Stimulated activated CD4-positive, alpha-beta T cell treated with anti-CD3 and anti-CD28 coated beads, Interleukin-1b, Interleukin-23, amount 100 ng/mL, for 1 hour (primary cell): ENCODE measurements at places on chromosomes 2 and 18.

DNA sequence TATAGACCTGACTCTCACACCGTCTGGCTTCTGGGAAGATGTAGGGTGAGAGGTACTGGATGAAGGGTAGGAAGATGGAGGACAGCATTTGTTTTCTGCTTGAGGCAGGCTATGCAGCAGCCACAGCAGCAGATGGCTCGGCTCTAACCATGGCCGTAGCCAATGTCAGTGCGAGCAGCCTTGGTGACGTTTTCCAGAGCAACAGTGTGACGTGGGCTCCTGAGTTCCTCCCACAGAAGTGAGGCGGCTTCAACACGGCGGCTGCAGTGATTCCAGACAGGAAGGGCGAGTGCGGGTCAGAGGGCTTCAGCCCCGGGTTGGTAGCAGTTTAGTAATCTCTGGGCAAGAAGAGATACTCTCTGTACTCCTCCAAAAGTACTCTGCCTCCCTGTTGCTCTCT is 133.0 kb upstream of the MYT1L start:
- DNase-seq, result no peak

- no peak for DNase-seq
Observed at GRCh38 chr2:39468579-39469451, 31.7 kb upstream of the MAP4K3 start.

DNA sequence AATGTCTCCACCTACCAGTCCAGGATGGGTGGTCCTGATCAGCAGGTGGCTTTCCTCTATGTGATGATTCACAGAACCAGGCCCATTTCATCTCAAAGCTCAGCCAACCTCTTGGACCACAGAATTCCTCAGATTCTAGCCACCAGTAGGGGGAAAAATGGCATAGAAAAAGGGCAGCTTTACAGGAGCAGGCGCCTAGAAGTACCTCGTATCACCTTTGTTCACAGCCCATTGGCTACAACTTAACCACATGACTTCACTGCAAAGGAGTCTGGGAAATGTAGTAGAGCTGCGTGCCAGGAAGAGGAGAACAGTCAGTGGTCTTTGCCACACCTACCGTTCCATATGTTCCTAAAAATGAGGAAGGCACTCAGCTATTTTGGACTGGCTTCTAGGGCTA is 62.8 kb upstream of the DTNA start:
- no peak for DNase-seq

DNA sequence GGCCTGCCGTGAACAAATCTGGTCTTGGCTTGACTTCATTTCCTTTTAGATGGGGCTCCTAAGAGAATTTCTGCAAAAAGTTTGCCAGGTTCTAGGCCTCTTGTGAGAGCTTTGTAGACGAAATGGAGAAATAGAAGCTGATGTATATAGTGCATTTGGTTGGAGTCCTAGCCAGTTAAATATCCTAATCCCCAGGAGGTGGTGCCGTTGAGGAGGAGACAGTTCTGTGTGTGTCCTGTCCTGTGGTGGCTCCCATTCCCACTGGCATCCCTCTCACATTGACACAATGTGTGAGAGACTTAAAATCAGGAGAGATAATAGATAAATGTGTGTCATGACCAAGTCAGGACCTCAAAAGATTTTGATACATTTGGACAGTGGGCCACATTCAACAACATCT is 34.6 kb upstream of the DNER start:
- DNase-seq, result no peak

DNA sequence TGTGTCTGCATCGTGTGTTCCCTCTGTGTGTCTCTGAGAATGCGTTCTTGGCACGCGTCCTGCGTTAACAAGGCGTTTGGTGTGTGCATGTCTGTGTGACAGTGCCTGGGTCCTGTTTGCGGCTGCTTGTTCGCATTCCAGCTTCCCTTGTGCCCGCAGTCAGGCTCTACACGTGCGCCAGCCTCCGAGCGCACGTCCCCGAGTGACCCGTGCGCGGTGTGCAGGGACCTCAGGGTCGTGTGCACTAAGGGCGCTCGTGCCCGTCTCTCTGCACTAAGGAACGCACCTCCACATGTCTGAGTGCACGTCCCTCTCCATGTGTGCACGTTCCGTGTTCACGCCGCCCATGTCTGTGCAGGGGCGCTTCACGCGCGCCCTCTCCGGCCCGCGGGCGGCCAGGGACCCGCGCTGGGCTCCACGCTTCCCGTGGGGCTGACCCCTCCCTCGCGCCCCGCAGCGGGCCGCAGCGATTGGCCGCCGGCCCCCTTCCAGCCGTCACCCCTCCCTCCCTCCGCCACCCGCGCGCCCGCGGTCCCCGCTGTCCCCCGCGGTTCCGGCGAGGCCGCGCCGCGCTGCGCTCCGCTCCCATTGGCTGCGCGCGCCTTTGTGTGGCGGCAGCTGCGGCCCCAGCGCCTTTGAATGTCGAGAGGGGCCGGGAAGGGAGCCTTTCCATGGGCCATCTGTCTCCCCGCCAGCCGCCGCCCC is 229.4 kb downstream of the HAUS1 start:
- DNase-seq, result no peak

DNA sequence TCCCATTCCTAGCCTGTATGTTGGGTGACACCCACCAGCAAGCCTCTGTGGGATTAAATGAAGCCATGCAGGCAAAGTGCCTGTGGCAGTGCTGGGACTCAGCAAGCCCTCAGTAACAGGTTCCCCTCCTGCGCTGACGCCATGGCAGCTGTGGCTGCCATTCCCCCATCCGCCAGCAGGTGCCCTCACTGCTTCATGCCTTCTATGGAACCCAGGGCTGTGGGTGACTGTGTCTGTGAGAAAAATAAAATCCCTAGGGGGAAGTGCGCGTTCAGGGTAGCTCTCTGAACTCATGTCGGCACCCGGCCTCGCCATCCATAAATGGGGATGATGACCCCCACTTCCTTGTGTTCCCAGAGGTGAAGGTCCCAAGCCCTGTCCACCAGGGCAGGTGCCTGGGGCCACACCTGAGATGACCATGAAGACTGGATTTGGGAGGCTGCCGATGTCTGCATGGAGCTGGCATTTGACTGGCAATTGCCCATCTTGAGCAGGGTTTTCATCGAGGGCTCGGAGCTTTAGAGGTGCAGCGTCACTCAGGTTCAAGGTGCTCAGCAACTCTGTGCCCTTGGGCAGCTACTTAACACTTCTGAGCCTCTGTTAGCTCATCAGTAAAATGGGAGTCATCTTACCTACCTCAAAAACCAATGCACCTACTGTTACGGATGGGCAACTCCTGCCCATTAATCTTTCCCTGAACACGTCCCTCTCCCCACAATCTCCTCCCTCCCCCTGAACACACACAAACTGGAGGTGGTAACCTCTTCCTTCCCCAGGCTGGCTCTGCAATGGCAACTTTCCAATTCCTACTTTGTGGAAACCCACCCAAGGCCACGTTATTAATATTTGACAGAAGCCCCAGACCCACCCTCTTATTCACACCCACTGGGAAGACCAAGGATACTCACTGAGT is 2.9 kb upstream of the MAL start:
- DNase-seq, result peak; percentile 50

DNA sequence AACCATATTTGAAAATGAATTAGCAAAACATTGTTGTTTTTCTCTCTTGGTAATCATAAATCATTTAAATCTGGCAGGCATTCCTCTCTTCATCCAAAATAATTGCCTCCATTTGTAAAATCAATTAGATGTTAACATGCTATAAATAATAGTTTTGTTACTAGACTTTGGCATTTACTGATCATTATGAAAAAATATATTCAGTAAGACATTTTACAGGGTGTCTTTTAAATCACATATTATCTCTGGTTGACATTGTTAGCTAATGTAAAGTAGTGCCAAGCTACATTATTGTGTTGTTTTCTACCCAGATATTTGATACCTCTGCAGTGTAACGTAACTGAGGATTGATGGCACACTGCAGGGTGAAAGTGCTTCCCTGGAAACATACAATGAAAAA is 31.8 kb upstream of the DLX1 start:
- DNase-seq, result no peak

DNA sequence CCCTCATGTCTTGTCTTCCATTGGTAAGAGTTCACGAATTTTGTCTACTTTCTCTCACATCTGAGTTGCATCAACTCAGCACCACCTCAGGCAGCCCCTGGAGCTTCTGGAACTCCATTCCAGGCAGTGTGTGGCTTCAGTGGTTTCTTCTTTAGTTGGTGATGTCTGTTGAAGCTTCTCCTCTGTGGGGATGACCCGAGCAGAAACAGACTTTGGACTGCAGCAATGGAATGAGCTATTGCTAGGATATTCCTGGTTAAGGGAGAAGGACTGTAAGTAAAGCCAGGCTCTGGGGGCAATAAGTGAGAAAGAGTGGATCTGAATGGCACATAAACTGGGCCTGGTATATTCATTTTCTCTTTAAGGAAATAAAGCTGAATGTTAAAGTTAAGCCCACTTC is 32.3 kb upstream of the STAT4 start:
- DNase-seq, result no peak

- no peak for DNase-seq
Observed at GRCh38 chr18:28350821-28351220, 173.9 kb upstream of the CDH2 start.

DNA sequence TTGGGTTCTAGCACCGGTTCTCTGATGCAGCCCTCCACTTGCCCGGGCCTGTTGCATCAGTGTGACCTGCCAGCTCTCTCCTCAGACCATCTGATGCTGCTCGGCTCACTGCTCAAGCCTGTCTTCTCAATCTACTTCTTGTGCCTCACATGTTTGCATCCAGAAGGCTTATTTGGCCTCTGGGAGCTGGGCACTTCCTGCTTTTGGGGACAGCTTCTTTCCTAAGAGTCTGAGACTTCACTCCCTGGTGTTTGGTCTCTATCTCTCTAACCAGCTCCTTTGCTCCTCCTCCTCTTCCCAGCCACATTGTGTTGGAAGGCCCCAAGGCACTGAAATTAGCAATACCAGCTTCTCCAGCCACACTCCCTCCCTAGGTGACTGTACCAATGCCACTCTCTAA is 212.8 kb downstream of the CDCA7 start:
- no peak for DNase-seq

DNA sequence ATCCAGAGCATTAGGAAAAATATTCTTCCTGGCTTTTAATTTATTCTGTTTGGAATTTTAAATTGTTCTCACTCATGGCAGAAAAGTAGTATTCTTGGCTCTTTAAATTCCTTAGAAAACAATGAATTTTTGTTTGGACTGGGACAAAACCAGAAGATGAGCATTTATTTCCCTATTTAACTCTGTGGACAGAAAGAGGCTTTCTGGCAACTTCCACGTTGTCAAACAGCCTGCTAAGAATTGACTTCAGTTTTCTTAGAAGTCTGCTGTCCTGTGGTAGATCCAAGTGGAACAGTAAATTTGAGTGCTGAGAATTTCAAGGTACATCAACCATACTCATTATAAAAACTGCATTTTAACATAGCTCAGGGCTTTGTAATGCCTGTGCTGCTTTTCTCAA is 83.8 kb downstream of the MGAT5 start:
- no peak for DNase-seq

GRCh38 chr18:44771572-44771955 is 90.9 kb downstream of the SETBP1 start:
- no peak for DNase-seq

- DNase-seq, result no peak
Observed at GRCh38 chr18:1103537-1103936, 198.9 kb downstream of the ADCYAP1 start.

DNA sequence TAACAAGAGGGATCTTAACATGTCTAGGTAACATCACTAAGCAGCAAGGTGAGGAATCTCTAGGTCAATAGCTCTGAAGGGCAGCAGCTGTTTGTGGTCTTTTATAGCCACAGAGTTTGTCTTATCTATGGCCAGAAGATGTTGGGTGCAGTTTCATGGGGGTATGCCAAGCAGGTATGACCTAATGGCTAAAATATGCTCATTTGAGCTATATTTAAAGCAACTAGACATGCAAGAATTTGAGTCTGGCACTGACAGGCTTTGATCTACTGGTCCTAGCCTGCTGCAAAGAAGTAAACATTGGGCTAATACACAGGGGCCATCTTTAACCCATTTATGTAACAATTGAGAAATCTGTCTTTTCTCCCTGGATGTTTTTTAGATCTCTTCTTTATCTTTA is 13.9 kb upstream of the UGP2 start:
- no peak for DNase-seq

GRCh38 chr18:31610286-31611205 is 18.9 kb downstream of the TTR start:
- DNase-seq, result no peak

GRCh38 chr18:32308493-32309120 is 118.8 kb downstream of the MEP1B start:
- no peak for DNase-seq

DNA sequence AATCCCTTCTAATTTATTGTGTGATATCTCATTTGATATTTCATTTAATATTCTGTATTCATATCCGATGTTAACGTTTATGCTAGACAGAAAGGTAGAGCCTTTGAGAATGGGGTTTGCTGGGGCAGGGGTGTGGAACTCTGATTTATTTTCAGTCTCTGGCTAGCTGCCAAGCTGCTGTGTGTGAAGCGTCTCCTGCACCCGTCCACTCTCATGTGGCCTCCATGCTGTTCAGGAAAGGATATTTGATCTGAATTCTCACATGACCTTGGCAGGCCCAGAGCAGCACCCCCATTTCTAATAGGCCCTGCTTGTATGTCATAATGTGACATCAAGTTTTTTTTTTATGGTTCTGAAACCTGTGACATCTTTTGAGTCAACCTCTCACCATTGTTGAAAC is 1.6 kb downstream of the IL1R1 start:
- DNase-seq, result no peak

DNA sequence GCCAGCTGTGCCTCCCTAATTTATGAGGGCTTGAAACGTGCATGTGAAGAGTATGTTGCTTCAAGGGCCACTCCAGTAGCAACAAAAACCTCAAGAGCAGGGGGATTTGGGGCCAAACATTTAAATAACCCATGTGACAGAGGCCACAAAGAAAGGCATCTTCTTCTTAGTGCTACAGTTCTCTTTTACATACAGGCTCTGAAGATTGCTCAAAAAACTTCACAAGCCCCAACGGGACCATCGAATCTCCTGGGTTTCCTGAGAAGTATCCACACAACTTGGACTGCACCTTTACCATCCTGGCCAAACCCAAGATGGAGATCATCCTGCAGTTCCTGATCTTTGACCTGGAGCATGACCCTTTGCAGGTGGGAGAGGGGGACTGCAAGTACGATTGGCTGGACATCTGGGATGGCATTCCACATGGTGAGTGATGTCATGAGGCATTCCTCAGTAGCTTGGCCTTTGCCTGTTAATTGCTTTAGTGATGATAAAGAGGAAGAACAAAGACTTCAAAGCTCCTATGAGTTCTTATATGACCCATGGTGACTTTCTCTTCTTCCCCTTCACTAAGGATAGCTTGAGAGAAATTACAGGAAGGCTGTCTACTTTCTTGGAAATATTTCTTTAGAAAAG is 40.1 kb downstream of the NRP2 start:
- DNase-seq, result no peak

GRCh38 chr18:50722311-50722710 is 97.5 kb downstream of the MRO start:
- DNase-seq, result no peak

- DNase-seq, result no peak
Observed at GRCh38 chr18:57630754-57631595, 9.3 kb upstream of the NARS1 start.

DNA sequence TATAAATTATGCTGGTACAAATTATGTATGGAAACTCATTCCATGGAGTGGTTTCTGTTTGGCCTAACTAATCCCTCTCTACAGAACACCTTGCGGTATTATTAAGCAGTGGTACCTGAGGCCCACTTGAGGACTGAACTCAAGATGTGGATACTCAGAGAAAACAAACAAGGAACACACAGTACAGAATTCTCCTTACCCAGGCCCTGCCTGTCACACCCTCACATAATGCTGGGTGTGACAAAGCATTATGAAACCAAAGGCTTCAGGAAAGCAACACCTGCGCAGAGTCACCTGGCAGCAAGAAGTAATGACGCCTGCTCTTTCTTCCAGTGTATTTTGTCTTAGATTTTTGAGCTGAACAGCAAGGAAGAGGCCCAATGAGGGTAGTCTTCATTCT is 264.7 kb downstream of the PAX3 start:
- DNase-seq, result no peak
